Trophoblast cell (in vitro differentiated cells and primary cell): ENCODE measurements at places on chromosomes 7 and 10.
A peak's percentile ranks its signal among the peaks of the same experiment; 100 is the strongest.

DNA sequence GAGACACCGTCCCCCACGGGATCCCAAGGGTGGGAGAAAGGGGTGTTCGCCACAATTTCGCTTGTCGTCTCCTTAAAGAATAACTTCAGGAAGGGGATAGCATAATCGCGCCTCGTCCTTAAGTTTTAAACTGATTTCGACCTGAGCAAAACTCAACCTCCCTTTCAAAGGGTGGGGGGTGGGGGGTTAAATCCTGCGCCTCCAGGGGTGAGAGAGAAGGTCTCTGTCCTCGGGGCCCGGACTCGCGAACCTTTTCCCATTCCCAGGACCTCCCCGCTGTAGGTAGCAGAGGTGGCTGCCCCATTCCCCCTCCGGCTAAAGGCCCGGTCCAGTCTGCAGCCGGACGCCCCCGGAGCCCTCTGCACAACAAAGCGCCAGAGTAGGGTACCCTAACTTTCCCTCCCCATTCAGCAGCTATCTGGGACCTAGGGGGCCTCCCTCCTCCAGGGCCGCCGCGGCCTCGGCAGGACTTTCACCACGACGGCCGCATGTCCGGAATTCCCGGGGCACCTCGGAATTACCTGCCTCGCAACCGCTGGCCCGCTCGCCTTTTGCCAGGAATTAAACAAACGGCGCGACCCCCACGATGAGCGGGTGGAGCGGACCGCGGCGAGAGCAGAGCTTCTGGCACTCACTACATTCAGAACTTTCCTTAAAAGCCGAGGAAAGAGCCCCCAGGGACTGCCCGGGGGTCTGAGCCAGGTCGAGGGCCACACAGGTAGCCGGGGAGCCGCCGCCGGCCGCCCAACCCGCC, 1.7 kb downstream of the CDK6 start:
- peak overlapping the region; percentile 92 for H3K4me3 ChIP-seq
- peak overlapping the region; percentile 74 for H3K27ac ChIP-seq
- no peaks in the 10 kb centered on the region for H3K36me3 ChIP-seq
- no peaks in the 10 kb centered on the region for H3K27me3 ChIP-seq
- DNase-seq, result peak; percentile 56
- no peaks in the 10 kb centered on the region for H3K4me1 ChIP-seq

DNA sequence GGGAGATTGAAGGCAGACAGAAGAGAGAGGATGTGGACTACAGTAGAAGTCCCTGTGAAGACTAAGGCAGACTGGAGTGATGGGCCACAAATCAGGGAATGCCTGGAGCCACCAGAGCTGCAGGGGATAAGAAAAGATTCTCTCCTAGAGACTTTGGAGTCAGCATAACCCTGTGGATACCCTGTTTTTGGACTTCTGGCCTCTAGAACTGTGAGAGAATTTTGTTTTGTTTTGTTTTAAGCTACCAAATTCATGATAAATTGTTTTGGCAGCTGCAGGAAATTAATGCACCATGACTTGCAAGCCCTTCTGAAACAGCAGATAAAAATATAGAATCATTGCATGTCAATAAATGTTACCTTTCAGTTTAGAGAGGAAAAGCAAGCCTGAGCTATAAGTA, 41.3 kb downstream of the INHBA start:
- H3K4me1 ChIP-seq, result no peaks in the 10 kb centered on the region
- no peak overlapping the region for H3K4me3 ChIP-seq
- H3K36me3 ChIP-seq, result no peaks in the 10 kb centered on the region
- DNase-seq, result no peak
- no peak overlapping the region for H3K27ac ChIP-seq

DNA sequence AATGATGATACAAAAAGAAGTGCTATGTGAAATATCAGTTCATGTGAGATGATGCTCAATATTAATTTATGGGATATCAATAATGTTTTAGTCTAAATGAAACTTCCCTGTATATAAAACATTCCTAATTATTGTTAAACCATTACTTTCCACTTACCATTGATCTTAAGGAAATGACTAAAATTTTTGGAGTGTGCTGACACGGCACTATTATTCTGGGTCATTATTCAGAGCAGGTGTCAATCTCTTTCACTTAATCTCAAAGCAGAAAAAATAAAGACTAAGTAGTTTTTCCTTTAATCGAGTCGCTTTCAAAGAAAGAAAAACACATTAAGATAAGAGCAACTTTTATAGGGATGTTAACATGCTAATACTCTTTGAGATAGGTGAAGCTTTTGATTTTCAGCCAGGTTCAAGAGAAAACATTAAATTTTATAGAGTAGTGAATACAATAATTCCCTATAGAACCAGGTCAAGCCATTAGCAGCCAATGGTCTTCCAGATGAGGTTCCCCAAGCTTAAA, 11.4 kb upstream of the CREB5 start:
- no peak overlapping the region for H3K4me3 ChIP-seq
- DNase-seq, result no peak
- no peaks in the 10 kb centered on the region for H3K4me1 ChIP-seq
- no peaks in the 10 kb centered on the region for H3K36me3 ChIP-seq
- no peaks in the 10 kb centered on the region for H3K27me3 ChIP-seq
- no peak overlapping the region for H3K27ac ChIP-seq

DNA sequence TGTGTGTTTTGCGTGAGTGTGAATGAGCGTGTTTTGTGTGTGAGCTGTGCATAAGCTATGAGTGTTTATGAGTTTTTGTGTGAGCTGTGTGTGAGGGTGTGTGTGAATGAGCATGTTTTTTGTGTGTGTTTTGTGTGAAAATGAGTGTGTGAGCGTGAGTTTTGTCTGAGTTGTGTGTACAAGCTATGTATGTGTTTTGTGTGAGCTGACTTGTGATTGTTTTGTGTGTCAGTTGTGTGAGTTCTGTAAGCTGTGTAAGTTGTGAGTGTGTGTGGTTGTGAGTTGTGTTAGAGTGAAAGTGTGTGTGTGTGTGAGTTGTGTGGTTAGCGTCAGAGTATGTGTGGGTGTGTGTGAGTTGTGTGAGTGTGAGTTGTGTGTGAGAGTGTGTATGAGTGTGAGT, 343.2 kb downstream of the PTPRN2 start:
- DNase-seq, result no peak
- no peaks in the 10 kb centered on the region for H3K36me3 ChIP-seq
- no peak overlapping the region for H3K4me3 ChIP-seq

- no peak for DNase-seq
- H3K27ac ChIP-seq, result no peak overlapping the region
- H3K4me3 ChIP-seq, result no peak overlapping the region
- H3K4me1 ChIP-seq, result no peaks in the 10 kb centered on the region
- no peaks in the 10 kb centered on the region for H3K27me3 ChIP-seq
These were observed 130.5 kb downstream of the SEM1 start for GRCh38 chr7:96579119-96579518.

GRCh38 chr10:69861251-69862240, 59.8 kb downstream of the COL13A1 start:
- DNase-seq, result peak; percentile 17
- no peaks in the 10 kb centered on the region for H3K36me3 ChIP-seq
- no peak overlapping the region for H3K4me3 ChIP-seq
- no peak overlapping the region for H3K27ac ChIP-seq
- no peaks in the 10 kb centered on the region for H3K4me1 ChIP-seq

GRCh38 chr7:480531-481218, 39.0 kb downstream of the PDGFA start:
- H3K4me3 ChIP-seq, result no peak overlapping the region
- no peaks in the 10 kb centered on the region for H3K36me3 ChIP-seq
- no peak for DNase-seq
- H3K27me3 ChIP-seq, result no peaks in the 10 kb centered on the region
- H3K27ac ChIP-seq, result no peak overlapping the region

DNA sequence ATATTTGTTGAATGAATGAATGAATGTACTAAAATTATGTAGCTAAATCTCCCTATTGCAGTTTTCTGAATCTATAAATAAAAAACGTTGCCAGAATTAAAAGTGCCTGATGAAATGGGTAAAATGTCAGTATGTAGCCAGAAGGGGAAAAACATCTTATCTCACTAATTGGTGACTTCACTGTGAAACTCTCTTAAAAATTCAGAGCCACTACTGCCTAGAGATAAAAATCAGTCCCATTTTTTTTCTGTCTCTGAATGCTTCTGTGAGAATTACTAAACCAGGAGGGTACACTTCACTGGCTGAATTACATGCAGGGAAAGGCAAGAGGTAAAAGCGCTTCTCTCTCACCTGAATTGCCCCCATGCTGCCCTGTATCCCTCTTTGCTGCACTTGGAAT, 69.6 kb upstream of the HPS1 start:
- peak overlapping the region; percentile 82 for H3K27ac ChIP-seq
- no peak overlapping the region for H3K4me3 ChIP-seq
- DNase-seq, result peak; percentile 90
- H3K27me3 ChIP-seq, result no peaks in the 10 kb centered on the region
- no peaks in the 10 kb centered on the region for H3K36me3 ChIP-seq

DNA sequence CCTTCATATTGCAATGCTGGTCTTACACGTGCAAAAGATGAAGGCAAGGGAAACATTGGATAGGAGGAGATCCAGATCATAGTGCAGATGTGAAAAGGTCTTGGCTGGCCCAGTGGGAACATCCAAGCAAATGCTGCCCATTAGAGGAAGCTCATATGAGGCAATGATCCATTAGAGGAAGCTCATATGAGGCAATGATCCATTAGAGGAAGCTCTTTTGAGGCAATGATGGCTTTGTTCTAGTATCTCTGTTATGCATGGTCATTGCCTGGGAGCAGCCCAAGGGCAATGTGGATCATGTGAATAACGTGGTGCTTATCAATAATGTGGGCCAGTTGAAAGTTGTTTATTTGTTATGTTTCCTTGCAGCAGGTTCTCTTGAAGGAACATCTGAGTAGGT, 37.8 kb downstream of the STEAP4 start:
- H3K36me3 ChIP-seq, result no peaks in the 10 kb centered on the region
- H3K4me3 ChIP-seq, result no peak overlapping the region
- no peak for DNase-seq
- H3K4me1 ChIP-seq, result no peaks in the 10 kb centered on the region
- H3K27ac ChIP-seq, result no peak overlapping the region

- H3K27ac ChIP-seq, result peak overlapping the region; percentile 69
- peaks cover 28% of the 10 kb centered on the region for H3K4me1 ChIP-seq
- H3K4me3 ChIP-seq, result no peak overlapping the region
- H3K27me3 ChIP-seq, result no peaks in the 10 kb centered on the region
- DNase-seq, result peak; percentile 58
These were observed 5.7 kb downstream of the ELN start for GRCh38 chr7:74033372-74034311.

- no peaks in the 10 kb centered on the region for H3K4me1 ChIP-seq
- no peak overlapping the region for H3K4me3 ChIP-seq
- no peak overlapping the region for H3K27ac ChIP-seq
These were observed 164.5 kb downstream of the HERPUD2 start for GRCh38 chr7:35530124-35531109.

DNA sequence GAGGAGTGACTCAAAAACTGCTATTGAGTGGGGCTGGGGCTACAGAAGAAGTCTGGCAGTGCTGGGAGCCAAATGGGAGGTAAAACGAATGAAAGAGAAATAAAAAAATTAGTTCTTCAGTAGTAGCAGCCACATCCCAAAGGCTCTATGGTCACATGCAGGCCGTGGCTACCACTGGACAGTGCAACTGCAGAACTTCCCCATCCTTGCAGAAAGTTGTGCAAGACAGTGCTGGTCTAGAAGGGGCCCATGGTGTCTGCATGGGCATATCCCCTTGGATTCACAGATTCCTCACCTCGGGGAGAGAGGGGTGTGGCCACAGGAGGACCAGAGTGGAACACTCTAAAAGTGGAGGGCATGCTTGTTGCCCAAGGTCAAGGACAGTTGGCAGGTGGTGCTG, 47.6 kb downstream of the RPS24 start:
- H3K4me1 ChIP-seq, result no peaks in the 10 kb centered on the region
- no peak for DNase-seq
- H3K36me3 ChIP-seq, result no peaks in the 10 kb centered on the region
- no peak overlapping the region for H3K4me3 ChIP-seq
- no peaks in the 10 kb centered on the region for H3K27me3 ChIP-seq

- H3K36me3 ChIP-seq, result no peaks in the 10 kb centered on the region
- DNase-seq, result peak; percentile 85
- no peaks in the 10 kb centered on the region for H3K27me3 ChIP-seq
These were observed 36.6 kb upstream of the AGR3 start for GRCh38 chr7:16918288-16918895.

GRCh38 chr7:36280840-36281812, 108.5 kb upstream of the ANLN start:
- no peak overlapping the region for H3K4me3 ChIP-seq
- H3K27me3 ChIP-seq, result no peaks in the 10 kb centered on the region
- H3K36me3 ChIP-seq, result no peaks in the 10 kb centered on the region

- peak; percentile 19 for DNase-seq
- H3K27ac ChIP-seq, result no peak overlapping the region
- no peaks in the 10 kb centered on the region for H3K36me3 ChIP-seq
- H3K4me1 ChIP-seq, result no peaks in the 10 kb centered on the region
- no peak overlapping the region for H3K4me3 ChIP-seq
- H3K27me3 ChIP-seq, result no peaks in the 10 kb centered on the region
These were observed 9.0 kb upstream of the SLC13A1 start for GRCh38 chr7:123208793-123209192.

DNA sequence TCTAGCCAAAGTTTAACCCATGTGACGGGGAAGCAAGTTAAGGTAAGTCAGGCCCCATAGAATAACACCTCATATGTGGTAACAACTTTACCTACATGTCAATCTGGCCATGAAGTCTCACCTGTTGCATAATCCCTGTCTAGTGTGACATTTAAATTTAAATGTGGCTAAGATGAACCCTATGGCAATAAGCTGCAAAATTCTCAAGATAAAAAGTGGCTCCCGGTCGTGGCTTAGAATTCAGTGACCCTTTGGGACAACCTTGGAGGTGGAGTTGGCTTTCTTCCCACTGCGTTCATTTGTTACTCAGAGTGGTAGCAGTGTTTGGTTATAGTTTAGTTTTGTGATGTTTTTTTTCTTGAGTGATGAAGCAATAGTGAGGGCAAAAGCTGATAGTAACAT, 90.6 kb downstream of the ARID5B start:
- no peaks in the 10 kb centered on the region for H3K36me3 ChIP-seq
- H3K27me3 ChIP-seq, result no peaks in the 10 kb centered on the region
- H3K4me1 ChIP-seq, result peaks cover 4% of the 10 kb centered on the region
- no peak for DNase-seq

- H3K27me3 ChIP-seq, result no peaks in the 10 kb centered on the region
- no peak overlapping the region for H3K4me3 ChIP-seq
- no peaks in the 10 kb centered on the region for H3K36me3 ChIP-seq
- no peak overlapping the region for H3K27ac ChIP-seq
- no peak for DNase-seq
These were observed 60.2 kb downstream of the WIPF3 start for GRCh38 chr7:29866490-29866930.

GRCh38 chr7:108236681-108237415, 106.7 kb upstream of the LAMB4 start:
- no peak overlapping the region for H3K27ac ChIP-seq
- no peak for DNase-seq
- H3K36me3 ChIP-seq, result no peaks in the 10 kb centered on the region
- H3K27me3 ChIP-seq, result no peaks in the 10 kb centered on the region
- H3K4me3 ChIP-seq, result no peak overlapping the region

DNA sequence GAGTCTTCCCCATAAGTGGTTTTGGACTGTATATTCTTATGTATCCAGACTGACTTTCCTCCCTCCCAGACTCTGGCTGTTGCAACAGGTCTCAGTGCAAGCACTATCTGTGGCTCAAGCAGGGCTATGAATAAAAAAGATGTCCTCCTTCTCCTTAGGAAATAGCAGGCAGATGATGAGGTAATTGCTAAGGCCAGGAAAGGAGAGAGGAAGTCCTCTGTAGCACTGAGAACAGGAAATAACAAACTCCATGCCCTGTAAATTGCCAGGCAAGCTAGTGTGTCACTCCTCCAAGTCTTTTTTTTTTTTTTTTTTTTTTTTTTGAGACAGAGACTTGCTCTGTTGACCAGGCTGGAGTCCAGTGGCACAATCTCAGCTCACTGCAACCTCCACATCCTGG, 900.1 kb downstream of the TYW1 start:
- H3K4me3 ChIP-seq, result no peak overlapping the region
- DNase-seq, result no peak
- H3K4me1 ChIP-seq, result no peaks in the 10 kb centered on the region
- no peaks in the 10 kb centered on the region for H3K36me3 ChIP-seq
